NCI-H1417 treated with DMSO at 0.1 percent for 48 hours (cell line): ENCODE measurements at places on chromosomes 2 and 18.

- no peak for DNase-seq
These were observed 63.5 kb upstream of the TMEM200C start for GRCh38 chr18:5958822-5959221.

DNA sequence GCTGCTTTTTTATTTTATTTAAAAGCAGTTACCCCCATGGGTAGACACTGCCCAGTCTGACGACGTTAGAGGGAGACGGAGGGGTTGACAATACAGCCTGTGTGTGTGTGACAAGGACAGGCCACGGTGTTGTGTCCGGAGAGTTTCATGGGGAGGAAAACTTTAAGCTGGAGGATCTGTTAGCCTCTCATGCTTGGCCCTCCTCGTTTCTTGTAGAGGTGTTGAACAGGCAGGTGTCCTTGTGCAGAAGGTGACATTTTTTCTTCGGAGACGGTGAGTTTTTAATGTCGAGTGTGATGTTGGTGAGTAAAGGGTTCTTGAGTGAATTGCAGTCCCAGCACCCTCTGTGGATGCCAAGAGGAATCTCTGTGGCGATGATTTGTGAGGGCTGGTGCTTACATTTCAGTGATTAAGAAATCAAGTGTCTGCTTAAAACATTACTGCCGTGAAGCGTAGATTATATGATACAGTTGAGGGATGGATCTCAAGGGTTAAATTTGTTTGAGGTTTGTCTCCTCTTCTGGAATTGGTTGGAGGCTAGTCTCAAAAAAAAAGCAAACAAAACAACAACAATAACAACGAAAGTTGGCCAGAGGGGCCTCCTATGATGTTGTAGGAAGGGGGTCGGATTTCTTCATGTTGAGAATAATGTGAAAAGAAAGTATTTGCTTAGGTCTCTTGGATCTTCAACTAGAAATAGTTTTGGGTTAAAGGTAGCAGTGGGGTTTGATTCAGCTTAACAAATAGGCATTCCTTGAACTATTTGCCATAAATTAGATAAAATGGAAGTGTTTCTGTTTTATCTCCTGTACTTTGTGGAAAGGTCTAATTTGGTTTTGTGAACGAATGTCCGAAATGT lies 1.6 kb downstream of the NCOA1 start:
- peak; percentile 21 for DNase-seq

DNA sequence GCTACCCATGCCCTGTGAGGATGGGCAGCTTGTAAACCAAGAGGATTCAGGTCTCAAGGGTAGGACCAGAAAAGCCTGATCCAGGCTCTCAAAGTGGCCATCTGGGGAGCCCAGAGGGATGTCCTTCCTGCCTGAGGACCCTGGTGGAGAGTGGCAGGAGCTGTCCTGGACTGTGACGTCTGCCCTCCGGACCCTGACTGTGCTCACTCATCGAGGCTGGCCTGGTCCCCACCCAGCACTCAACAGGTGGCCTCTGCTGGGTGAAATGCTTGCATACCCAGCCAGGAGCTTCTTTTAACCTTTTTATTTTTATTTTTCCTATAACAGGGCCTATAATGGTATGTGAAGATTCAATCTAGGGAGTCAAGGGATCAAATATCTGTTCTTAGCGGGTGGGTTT lies 24.5 kb downstream of the CREG2 start:
- no peak for DNase-seq

- no peak for DNase-seq
These were observed 23.8 kb downstream of the EN1 start for GRCh38 chr2:118823633-118824032.

DNA sequence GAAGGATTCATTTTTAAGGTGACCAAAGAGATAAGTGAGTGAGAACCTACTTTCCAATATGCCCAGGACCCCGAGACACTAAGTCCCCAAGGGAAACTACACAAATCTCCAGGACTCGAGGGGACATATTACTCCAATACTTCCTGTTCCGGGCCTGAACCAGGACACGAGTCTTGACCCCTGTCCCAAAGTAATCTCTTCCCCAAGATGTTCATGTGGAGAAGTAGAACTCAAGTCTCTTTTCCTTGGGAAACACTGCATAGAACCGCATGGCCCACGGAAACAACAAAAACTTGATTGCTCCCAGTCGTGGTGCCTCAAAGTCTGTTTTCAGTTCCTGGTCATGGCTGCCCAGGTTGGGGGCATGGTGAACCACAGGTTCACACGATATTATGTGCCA lies 87.2 kb upstream of the ZEB2 start:
- no peak for DNase-seq

GRCh38 chr2:158797963-158798700 lies 3.0 kb downstream of the DAPL1 start:
- DNase-seq = no peak

DNA sequence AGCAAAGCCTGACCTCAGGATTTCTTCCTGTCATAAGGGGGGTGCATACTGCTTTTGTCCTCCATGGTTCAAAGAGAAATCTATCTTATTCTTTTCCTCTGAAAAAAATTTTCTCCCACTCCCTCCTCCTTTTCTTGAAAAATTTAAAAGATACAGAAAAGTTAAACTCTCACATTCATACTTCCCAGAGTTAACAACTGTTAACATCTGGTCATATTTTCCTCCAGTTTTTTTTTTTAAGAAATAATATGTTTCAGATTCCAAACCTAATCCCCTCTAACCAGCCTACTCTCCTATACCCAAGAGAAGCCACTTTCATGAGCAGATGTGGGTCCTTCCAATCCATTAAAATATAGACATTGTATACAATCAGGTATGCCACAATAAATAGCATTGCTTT lies 378.9 kb upstream of the HNRNPA3 start:
- no peak for DNase-seq

GRCh38 chr2:137238065-137238464 lies 472.7 kb downstream of the THSD7B start:
- no peak for DNase-seq

- DNase-seq = no peak
These were observed 22.6 kb downstream of the ITGA6 start for GRCh38 chr2:172449911-172450550.

GRCh38 chr2:180156651-180157050 lies 149.6 kb upstream of the CWC22 start:
- DNase-seq = no peak

DNA sequence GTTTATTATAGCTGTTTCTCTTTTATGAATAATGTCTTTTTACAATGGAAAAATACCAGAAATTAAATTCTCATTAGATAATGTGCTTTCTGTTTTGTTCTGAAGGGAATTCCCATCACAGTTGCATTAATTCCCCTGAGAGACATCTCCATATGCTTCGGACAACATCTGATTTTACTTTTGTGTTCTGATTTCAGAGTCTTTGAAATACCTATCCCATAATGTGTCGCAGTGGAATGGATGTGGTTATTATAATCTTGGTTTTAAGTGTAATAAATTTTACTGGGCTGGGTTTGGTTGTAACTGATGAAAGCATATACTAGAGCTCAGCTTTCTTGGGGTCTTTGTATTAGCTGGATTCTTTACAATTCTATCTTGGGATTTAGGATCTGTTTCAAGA lies 12.5 kb downstream of the SPTBN1 start:
- DNase-seq = no peak

DNA sequence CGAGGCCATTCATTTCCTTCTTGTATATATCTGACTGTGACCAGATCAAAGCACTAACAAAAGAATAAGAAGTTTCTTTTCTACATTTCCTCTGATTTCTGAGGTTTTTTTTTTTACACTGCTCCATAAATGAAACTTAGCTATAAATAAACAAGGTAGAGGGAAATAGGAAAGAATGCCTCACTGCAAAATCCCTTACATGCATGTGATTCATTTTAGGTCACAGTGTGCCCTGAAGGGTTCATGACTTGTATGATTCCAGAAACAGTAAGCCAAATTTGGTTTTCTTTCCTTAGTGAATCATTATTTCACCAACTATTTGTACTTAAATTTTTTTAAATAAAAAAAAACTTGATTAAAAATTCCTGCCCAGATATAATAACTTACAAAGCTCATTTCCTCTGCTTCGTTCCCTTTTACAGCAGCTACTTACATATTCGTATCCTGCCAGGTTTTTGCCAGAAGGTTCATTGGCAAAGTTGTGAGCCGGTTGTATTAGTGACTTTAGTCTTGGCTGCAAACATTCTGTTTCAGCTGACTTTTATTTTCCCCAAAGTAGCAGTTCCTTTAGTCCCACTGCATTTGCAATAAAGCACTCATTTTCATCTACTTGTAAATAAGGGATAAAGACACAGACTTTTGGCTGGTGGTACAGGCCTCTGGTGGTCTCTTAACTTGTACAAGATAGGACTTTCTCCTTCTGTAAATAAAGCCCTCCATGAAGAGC lies 58.6 kb downstream of the LRP2 start:
- DNase-seq = no peak

DNA sequence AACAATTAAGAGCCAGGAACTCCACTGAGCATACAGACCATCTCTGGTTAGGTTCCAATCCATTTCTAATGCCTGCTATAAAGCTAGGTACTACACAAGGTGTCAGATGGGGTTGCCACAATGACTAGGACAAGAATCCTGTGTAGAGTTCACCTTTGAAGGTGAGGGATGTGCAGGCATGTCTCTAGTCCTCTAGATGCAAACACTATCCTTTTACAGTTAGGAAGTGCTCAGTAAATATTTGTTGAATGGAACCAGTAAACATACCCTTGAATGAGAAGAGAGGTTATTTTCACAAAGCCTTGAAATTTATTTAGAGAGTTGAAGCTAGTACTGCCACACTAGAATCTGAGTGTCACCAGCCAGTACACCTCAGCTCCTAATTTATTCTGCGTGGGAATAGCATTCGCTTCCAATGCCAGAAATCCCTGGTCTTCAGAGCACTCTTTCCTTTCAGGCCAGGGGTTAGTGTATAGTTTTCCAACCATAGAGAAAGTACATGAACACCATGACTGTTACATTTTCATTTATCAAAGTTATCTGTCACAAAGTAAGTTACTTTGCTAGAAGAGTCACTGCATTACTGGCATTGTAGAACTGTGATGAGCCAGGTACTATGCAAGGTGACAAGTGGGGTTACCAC lies 48.3 kb downstream of the STAT1 start:
- DNase-seq = no peak

DNA sequence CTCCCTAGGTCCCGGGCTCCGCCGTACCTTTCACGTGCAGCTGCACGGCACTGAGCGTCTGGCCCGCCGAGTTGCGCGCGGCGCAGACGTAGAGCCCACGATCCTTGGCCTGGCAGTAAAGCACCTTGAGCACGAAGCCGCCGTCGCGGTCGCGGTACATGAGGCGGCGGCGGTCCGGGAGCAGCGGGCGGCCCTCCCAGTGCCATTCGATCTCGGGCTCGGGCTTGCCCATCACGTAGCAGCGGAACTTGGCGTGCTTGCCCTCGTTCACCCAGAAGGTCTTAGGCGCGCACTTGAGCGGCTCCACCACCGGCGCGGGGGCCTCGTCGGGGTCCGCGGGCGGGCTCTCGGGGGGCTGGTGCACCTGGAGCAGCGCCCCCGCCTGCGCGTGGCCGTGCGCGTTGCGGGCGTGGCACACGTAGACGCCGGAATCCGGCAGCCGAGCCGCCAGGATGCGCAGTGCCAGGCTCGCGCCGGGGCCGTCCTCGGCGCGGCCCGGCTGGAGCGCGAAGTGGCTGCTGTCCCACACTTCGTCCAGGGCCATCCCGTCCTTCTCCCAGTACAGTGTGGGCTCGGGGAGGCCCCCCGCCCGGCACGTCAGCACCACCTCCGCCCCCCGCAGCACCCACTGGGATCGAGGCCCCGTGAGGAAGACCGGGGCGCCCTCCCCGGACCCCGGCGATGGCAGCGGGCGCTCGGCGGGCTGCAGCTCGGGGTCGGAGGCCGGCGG lies 980 bp downstream of the OBSL1 start:
- no peak for DNase-seq

GRCh38 chr18:48815179-48815515 lies 135.6 kb downstream of the SMAD7 start:
- DNase-seq = no peak

DNA sequence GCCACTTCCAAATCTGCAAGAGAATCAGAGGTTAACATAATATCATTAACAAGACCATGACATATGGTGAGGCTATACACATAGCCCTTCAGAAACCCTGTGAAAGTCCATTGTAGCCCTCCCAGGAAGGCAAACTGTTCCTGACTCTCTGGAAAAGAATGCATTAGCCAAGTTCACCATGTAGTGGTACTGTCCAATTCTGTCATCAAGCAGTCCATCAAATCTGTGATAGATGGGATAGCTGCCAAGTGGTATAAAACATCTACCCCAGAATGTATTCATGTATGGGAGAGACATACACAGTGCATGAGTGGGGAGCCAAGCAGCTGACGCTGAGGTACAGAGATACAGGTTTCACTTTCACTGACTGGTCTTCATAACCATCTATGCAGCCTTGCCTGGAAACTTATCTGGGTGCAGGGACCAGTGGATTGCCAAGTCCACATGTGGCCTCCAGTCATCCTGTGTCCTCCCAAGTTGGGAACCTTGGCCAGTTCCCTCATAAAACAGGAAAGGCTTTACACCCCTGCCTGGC lies 281.1 kb downstream of the MBD2 start:
- DNase-seq = no peak

DNA sequence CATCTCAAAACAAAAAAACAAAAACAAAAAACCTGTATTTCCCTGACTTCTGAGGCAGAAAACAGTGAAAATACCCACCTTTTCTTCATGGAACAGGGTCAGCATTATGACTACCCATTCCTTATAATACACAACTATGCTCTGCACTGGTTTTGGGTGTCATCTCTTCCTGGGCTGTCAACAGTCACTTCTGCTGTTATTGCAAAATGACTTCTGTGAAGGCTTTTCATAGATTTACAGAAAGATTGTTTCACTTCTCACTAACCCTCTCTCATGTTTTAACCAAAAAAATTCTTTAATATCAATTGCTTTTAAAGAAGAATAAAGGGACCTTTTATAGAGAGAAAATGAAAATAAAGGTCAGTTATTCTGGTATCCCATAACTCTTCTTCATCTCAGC lies 26.5 kb upstream of the PIK3C3 start:
- DNase-seq = no peak

DNA sequence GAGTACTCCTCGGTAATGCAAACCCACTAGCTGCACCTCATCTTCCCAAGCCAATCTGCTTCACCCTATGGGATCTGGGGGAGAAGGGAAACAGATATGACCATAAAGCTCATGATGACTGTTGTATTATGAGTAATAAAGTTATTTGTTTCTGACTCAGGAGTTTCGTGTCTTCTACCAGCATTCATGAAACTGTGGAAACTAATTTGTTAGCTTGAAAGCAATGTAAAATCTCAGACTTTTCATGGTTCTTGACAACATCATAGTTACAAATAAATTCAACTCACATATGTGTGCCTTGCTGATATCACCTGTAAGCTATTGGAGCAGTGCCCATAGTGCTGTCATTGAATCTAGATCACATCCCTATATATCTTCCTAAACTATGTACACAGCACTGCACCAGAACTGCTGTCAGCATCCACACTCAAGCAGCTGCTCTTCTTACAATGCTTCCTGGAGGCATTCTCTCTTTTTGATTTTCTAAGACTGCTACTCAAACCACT lies 135.6 kb upstream of the KYNU start:
- DNase-seq = no peak

- DNase-seq = no peak
These were observed 78.4 kb downstream of the ARHGEF4 start for GRCh38 chr2:130915149-130915548.

GRCh38 chr2:214481204-214481603 lies 70.3 kb downstream of the VWC2L start:
- no peak for DNase-seq
